SJSA1 (cell line): ENCODE measurements at places on chromosomes 5 and 9. TPM values are rescaled to one million over a fixed set of nuclear protein-coding genes. Genes with fewer than 3 reads are reported as not detected.
A peak's percentile ranks its signal among the peaks of the same experiment; 100 is the strongest.

- H3K4me1 ChIP-seq = no peaks in the 10 kb centered on the region
- H3K27me3 ChIP-seq = no peaks in the 10 kb centered on the region
- no peaks in the 10 kb centered on the region for H3K36me3 ChIP-seq
- no peak overlapping the region for H3K27ac ChIP-seq
- DNase-seq = no peak
Observed at GRCh38 chr5:118156181-118156580, 832.2 kb downstream of the DTWD2 start.

DNA sequence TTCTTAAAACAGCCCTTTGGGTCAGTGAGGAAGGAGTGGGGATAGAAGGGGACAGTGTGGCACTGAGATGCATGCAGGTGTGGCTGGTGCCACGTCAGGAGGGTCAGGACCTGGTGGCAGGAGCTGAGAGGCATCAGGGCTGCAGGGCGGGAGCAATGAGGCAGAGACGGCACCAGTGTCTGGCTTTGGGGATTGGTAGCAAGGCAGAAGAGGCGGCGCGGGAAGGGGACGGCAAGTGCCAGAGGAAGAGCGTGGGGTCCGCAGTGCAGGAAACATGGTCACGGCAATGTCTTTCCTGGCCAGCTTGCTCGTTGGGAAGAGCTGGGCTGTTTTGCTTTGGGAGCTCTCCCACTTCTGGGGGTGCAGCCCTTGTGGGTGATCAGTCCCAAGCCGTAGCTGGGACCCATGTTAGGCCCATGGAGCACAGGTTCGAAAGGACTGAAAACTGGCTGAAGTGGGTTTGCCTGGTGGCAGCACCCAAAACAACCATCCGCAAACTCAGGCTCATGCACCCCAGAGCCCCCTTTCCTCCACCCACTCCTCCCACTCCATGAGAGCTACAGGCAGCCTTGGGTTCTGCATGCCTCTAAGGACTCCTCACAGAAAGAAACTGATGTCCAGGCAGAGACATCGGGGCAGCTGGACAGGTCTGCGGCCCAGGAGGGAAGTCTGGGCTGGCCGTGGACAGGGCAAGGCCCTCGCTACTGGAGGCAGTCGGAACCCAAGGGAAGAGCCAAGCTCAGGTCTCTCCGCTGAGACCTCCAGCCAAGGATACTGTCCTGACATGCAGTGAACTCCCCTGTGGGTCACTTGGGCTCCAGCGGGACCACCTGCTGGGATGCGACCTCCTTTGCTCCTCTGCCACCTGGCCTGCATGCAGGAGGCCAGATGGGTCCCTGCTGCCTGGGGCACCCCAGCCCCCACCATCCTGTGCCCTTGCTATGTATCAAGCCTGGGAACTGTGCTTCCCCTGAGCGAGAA lies 104.4 kb downstream of the ZNF354C start:
- no peaks in the 10 kb centered on the region for H3K27me3 ChIP-seq
- H3K4me1 ChIP-seq = no peaks in the 10 kb centered on the region
- no peak overlapping the region for H3K4me3 ChIP-seq
- DNase-seq = no peak

The C9orf153 gene
- 0.39 TPM in 1 of 2 replicates, not detected in the other for total RNA-seq

The GZMA gene
- not detected in 2 replicates for total RNA-seq

DNA sequence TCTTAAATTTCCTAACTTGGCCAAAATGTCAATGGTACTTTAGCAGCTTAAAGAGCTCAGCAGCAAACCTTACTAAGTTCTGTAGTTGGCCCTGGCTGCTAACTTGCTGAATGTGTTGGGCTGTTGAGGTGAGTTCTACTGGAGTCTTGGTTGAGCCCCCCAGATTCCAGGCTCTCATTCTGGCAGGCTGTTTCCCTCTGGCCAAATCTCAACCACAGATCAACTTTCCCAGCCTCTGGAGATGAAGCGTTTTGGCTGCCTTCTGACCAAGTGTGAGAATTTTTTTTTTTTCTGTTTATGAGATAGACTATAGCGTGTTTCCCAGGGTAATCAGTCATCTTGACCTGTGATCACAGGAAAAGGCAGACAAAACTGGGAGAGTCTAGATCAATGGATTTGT lies 343.7 kb downstream of the EBF1 start:
- no peaks in the 10 kb centered on the region for H3K4me1 ChIP-seq
- no peaks in the 10 kb centered on the region for H3K27me3 ChIP-seq
- no peak overlapping the region for H3K27ac ChIP-seq
- DNase-seq = no peak
- H3K36me3 ChIP-seq = no peaks in the 10 kb centered on the region

DNA sequence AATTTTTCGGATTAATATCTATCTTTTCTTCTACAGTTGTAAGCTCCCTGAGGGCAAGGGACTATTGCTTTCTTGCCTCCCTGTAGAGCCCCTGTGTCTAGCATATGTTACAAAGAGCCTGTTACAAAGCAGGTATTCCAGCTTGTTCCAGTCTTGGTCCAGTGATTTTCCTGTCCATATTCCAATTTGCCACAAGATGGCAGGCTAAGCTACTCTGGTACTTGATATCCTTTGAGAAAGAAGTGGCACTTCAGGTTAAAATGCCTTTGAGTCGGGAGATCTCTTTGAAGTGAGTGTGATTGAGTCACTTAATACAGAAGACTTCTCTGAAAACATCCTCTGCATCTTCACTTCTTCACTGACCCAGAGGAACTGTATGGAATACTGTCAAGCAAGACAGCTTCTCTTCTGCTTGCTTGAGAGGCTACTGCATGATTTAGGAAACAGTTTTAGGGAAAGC lies 24.5 kb downstream of the CAVIN4 start:
- H3K36me3 ChIP-seq = no peaks in the 10 kb centered on the region
- H3K27me3 ChIP-seq = peaks cover 2% of the 10 kb centered on the region; the same call in 1 of the 2 replicates
- H3K4me3 ChIP-seq = no peak overlapping the region
- H3K27ac ChIP-seq = no peak overlapping the region
- DNase-seq = peak; percentile 16
- peaks cover 5% of the 10 kb centered on the region for H3K4me1 ChIP-seq

The DMRT2 gene
- not detected in 2 replicates for total RNA-seq

- no peaks in the 10 kb centered on the region for H3K27me3 ChIP-seq
- peaks cover under 1% of the 10 kb centered on the region; the same call in 1 of the 2 replicates for H3K4me1 ChIP-seq
- H3K4me3 ChIP-seq = no peak overlapping the region
- no peak overlapping the region for H3K27ac ChIP-seq
Observed at GRCh38 chr5:120532835-120533234, 68.7 kb downstream of the PRR16 start.

DNA sequence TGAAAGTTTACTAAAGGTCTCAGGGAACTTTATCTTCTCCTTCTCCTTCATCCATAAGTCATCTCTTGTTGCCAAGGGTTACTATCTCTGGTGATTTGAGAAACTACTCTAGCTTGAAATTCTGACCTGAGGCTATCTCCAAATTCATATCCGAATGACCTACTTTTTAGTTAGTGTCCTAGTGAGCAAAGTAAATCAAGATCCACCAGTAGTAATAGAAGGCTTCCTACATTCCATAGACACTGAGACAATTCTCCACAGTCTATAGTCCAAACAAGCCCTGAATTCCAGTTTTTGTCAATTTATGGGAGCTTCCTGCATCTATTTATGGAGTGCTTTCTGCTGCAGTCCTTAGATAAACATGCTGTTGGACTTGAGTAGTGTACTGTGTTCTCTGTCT lies 5.0 kb downstream of the IL7R start:
- peak; percentile 34 for DNase-seq
- H3K4me3 ChIP-seq = no peak overlapping the region
- peaks cover 45% of the 10 kb centered on the region for H3K4me1 ChIP-seq
- no peaks in the 10 kb centered on the region for H3K27me3 ChIP-seq
- H3K27ac ChIP-seq = no peak overlapping the region; the same call in 1 of the 2 replicates

The IFNA17 gene
- not detected in 2 replicates for total RNA-seq

DNA sequence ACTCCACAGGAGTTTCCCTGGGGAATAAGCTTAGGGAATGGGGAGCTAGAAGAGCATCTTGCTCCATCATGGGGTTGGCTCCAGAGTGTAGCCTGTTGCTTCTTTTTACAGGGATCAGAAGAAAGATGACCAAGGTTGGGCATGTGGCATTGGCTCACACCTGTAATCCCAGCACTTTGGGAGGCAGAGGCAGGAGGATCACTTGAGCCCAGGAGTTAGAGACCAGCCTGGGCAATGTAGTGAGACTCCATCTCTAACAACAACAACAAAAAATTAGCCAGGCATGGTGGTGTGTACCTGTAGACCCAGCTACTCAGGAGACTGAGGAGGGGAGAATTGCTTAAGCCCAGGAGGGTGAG lies 18.4 kb downstream of the NUDT2 start:
- H3K27me3 ChIP-seq = no peaks in the 10 kb centered on the region
- no peak for DNase-seq
- no peak overlapping the region for H3K27ac ChIP-seq
- no peaks in the 10 kb centered on the region for H3K36me3 ChIP-seq

The MRPL41 gene
- 59.5 and 119 TPM in 2 replicates for total RNA-seq

The SREK1IP1 gene
- 7.4 and 9.2 TPM in 2 replicates for total RNA-seq

DNA sequence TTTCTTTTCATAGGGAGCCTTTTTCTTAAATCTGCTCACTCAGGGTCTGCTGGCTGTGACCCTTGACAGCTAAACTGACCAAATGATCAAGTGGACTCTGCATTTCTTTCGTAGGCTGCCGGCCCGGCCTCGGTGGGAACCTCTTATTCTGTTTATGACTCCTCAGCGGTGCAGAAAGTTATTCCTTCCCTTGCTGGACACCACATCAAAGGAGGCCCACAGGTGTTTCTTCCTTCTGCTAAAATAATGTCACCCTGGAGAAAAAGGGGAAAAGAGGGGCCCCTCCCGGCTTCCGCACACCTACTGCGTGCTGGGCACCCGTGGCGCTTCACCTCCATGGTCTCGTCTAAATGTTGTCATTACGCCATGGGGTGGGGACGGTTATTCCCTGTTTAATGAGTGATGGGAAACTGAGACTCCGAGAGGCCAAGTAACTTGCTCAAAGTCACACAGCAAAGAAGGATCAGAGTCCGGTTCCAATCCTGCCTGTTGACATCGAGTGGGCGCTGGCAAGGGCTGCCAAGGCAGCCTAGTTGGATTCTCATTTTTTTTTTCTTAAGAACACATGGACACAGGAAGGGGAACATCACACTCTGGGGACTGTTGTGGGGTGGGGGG lies 72.3 kb downstream of the CFAP77 start:
- no peaks in the 10 kb centered on the region for H3K36me3 ChIP-seq
- H3K27ac ChIP-seq = no peak overlapping the region
- H3K27me3 ChIP-seq = peaks cover 17% of the 10 kb centered on the region
- no peak for DNase-seq
- H3K4me3 ChIP-seq = no peak overlapping the region

DNA sequence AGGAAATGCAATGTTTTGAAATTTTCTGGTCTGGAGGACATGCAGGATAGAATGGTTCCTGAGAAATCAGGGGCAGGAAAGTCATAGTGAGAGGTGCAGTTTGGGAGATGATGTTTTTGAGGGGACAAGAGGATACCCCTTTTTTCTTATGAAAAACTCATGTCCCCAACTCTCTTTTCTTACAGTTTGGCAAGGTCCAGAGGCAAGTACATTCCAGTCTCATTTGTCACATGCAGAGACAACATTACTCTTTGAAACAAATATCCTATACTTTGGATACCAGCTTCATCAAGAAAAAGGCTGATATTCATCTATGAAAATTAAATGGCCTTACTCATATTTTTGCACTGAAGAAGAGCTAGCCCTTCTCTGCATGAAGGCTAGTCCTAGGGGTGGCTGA lies 48.2 kb downstream of the EQTN start:
- no peaks in the 10 kb centered on the region for H3K27me3 ChIP-seq
- H3K4me1 ChIP-seq = no peaks in the 10 kb centered on the region
- no peak for DNase-seq

GRCh38 chr5:15695215-15695731 lies 195.3 kb downstream of the FBXL7 start:
- peaks cover 11% of the 10 kb centered on the region for H3K36me3 ChIP-seq
- peaks cover 32% of the 10 kb centered on the region for H3K4me1 ChIP-seq
- DNase-seq = no peak
- no peaks in the 10 kb centered on the region for H3K27me3 ChIP-seq
- H3K27ac ChIP-seq = no peak overlapping the region

The MRPS27 gene
- 55.3 and 57.3 TPM in 2 replicates for total RNA-seq

GRCh38 chr9:106414042-106414441 lies 448.9 kb upstream of the ZNF462 start:
- 0 out of 2 replicates have a peak, but pooled peaks cover 4% of the 10 kb centered on the region for H3K4me1 ChIP-seq
- H3K4me3 ChIP-seq = no peak overlapping the region
- H3K36me3 ChIP-seq = no peaks in the 10 kb centered on the region
